ENCODE measurements at places on chromosomes 11 and 22. TPM values are rescaled to one million over a fixed set of nuclear protein-coding genes. Genes with fewer than 3 reads are reported as not detected.

The OR2AG2 gene
- not detected for total RNA-seq

DNA sequence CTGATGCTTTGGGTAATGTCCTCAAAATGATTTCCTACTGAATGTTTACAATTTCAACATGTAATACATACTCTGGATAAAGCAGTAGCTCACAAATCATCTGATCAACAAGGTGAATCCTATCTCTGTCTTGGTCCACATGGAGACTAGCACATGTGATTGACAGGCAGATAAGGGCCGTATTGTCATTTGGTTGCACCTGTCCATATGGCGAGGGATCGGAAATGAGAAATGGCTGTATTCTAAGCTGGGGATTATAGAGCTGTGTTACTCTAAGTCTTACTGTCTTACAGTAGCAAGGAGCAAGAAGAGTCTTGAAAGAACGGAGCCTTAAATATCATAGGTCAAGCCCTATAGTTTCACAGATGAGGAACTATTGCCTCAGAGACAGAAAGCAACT lies 55.7 kb downstream of the APIP start:
- no peaks in the 10 kb centered on the region for H3K4me1 ChIP-seq
- no peaks in the 10 kb centered on the region for H3K36me3 ChIP-seq
- no peak for DNase-seq
- H3K27me3 ChIP-seq: no peaks in the 10 kb centered on the region

The OR52N2 gene
- not detected for total RNA-seq

GRCh38 chr11:45603946-45604682 lies 61.3 kb downstream of the CHST1 start:
- no peaks in the 10 kb centered on the region for H3K4me1 ChIP-seq
- no peak overlapping the region for H3K27ac ChIP-seq
- no peak for DNase-seq
- H3K36me3 ChIP-seq: no peaks in the 10 kb centered on the region
- H3K27me3 ChIP-seq: peaks cover 27% of the 10 kb centered on the region

DNA sequence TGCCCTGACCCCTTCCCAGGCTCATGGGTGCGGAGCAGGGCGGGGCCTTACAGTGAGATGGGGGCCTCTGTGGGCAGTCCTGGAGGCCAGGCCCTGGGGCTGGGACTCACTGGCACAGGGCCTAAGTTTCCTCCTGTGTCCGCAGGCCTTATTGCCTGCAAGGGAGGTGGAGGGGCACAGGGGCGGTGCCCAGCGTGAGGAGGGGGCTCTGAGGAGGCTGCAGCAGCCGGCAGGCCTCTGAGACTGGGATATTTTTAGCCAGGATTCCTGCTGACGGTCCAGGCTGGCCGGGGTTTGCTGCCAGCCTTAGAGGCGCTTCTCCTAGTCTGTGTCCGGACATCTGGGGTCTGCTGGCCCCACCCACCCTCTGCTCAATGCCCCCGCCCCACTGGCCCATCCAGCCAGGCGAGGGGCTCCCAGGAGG lies 5.7 kb upstream of the RTN4R start:
- H3K27me3 ChIP-seq: no peaks in the 10 kb centered on the region
- H3K4me3 ChIP-seq: no peak overlapping the region
- H3K36me3 ChIP-seq: no peaks in the 10 kb centered on the region
- DNase-seq: no peak
- peaks cover under 1% of the 10 kb centered on the region for H3K4me1 ChIP-seq

GRCh38 chr11:8728563-8728962 lies 46.0 kb downstream of the RPL27A start:
- DNase-seq: no peak
- H3K27me3 ChIP-seq: no peaks in the 10 kb centered on the region
- no peaks in the 10 kb centered on the region for H3K36me3 ChIP-seq
- no peak overlapping the region for H3K4me3 ChIP-seq
- H3K27ac ChIP-seq: no peak overlapping the region

- no peak overlapping the region for H3K27ac ChIP-seq
- no peak for DNase-seq
- H3K4me3 ChIP-seq: no peak overlapping the region
- H3K36me3 ChIP-seq: no peaks in the 10 kb centered on the region
- no peaks in the 10 kb centered on the region for H3K27me3 ChIP-seq
Measured at GRCh38 chr11:73228268-73229134, 10.4 kb downstream of the P2RY2 start.

GRCh38 chr11:7572001-7572712 lies 58.4 kb downstream of the PPFIBP2 start:
- H3K36me3 ChIP-seq: peaks cover 15% of the 10 kb centered on the region
- peaks cover 25% of the 10 kb centered on the region for H3K4me1 ChIP-seq
- H3K4me3 ChIP-seq: no peak overlapping the region
- H3K27ac ChIP-seq: no peak overlapping the region
- H3K27me3 ChIP-seq: no peaks in the 10 kb centered on the region

The SESN3 gene
- 18.1 TPM for total RNA-seq

The SLC43A3 gene
- total RNA-seq: 117 TPM

- H3K4me1 ChIP-seq: no peaks in the 10 kb centered on the region
- no peak overlapping the region for H3K27ac ChIP-seq
- H3K36me3 ChIP-seq: no peaks in the 10 kb centered on the region
- H3K4me3 ChIP-seq: no peak overlapping the region
- no peak for DNase-seq
Measured at GRCh38 chr11:59705294-59705693, 8.4 kb downstream of the OR10V1 start.

The MRGPRX3 gene
- not detected for total RNA-seq

DNA sequence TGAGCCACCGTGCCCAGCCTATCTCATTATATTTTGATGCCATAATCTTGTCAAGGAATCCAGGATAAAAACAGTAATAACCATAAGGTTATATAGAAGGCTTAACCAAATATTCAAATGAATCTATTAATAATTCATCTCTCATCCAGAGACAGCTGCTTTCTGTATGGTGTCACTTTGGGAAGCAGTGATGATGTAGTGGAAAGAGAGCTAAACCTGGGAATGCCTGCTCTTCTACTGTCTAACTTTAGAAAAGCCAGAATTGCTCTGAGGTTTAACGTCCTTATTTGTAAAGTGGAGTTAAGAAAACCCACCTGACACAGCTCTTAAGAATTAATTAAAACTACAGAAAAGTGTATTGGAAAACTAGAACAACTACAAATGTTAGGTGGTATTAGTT lies 29.3 kb upstream of the OR10D3 start:
- no peak for DNase-seq
- H3K36me3 ChIP-seq: no peaks in the 10 kb centered on the region
- peaks cover 4% of the 10 kb centered on the region for H3K27me3 ChIP-seq
- no peaks in the 10 kb centered on the region for H3K4me1 ChIP-seq

DNA sequence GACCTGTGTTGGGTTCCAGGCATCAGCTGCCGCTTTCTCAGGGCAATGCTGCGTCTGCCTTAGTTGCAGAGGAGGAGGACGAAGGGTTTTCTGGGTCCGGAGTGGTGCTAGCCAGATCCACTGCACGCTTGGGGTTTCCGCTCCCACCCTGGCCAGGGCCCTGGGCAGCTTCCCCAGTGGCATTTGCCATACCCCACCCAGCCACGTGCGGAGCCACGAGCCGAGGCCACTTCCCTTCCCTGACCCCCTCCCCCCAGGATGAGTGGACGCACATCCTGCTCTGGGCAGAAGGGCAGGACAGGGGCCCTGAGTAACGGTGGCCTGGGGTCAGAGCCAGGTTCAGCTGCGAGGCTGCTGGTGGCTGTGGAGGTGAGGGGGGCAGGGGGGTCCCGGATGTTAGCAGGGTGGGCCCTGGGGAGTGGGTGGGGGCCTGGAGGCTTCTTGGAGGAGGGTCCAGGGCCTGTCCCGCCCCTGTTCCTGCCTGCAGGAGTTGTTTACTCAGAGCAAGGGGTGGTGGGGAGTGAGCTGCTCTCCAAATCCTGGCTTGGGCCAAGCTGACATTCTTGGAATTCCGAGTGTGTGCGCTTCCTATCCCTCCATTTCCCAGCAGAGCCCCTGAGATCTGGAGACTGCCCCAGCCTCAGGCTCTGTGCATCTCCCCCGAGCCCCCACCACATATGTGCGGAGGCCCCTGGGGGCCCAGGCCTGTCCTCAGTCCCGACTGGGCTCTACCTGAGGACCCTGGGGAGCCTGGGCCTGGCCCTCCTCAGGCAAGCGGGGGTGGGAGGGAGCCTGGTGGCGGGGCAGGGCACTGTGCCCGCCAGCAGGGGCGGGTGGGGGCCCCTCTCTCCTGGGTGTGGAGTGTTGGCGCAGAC lies 1.4 kb downstream of the TSPAN4 start:
- H3K4me1 ChIP-seq: peaks cover 32% of the 10 kb centered on the region
- H3K27me3 ChIP-seq: peaks cover 5% of the 10 kb centered on the region
- peak overlapping the region; percentile 66 for H3K4me3 ChIP-seq
- no peak overlapping the region for H3K27ac ChIP-seq
- H3K36me3 ChIP-seq: peaks cover 2% of the 10 kb centered on the region

DNA sequence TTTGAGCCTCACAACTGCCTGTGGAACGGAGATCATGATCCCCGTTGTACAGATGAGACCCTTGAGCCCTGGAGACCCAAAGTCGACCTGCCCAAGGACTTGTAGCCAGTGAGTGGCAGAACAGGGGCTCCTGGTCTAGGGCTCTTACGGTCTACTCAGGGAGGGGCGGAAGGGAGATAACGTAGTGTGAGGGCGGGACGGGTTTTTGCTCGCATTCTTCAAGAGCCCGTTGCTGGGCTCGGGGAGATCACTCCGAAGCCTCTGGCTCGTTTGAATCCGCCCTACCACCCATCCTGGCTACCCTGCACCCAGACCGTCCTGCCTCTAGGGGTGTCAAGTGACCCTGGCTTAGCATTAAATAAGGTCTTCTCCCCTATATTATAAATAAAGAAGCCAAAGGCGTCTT lies 639 bp downstream of the CRY2 start:
- peaks cover 1% of the 10 kb centered on the region for H3K36me3 ChIP-seq
- DNase-seq: peak; percentile 47
- peak overlapping the region; percentile 78 for H3K4me3 ChIP-seq
- no peak overlapping the region for H3K27ac ChIP-seq
- peaks cover 50% of the 10 kb centered on the region for H3K4me1 ChIP-seq
- no peaks in the 10 kb centered on the region for H3K27me3 ChIP-seq

DNA sequence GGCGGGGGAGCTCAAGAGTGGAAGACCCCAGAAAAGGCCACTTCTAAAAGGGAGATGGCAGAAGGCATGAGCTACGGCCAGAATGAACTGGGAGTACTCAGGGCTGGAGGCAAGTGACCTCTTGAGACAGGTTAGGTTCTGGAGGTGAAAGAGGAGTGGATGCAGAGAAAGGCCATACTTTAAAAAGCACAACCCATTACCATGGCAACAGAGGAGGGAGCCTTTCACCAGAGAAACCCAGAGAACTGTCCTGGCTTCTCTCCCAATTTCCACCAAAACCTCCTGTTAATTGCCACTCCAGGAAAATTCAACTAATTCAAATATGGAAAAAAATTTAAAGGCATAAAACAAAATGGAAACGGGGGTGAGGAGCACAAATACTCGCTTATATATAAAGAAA lies 15.8 kb downstream of the A4GALT start:
- peaks cover 2% of the 10 kb centered on the region for H3K27me3 ChIP-seq
- H3K4me1 ChIP-seq: no peaks in the 10 kb centered on the region
- H3K36me3 ChIP-seq: no peaks in the 10 kb centered on the region
- no peak overlapping the region for H3K27ac ChIP-seq
- no peak for DNase-seq
- no peak overlapping the region for H3K4me3 ChIP-seq

- no peaks in the 10 kb centered on the region for H3K36me3 ChIP-seq
- H3K4me1 ChIP-seq: no peaks in the 10 kb centered on the region
Measured at GRCh38 chr11:30488304-30488998, 97.7 kb downstream of the MPPED2 start.

- DNase-seq: no peak
- H3K27ac ChIP-seq: no peak overlapping the region
- no peak overlapping the region for H3K4me3 ChIP-seq
- H3K4me1 ChIP-seq: peaks cover 16% of the 10 kb centered on the region
- no peaks in the 10 kb centered on the region for H3K27me3 ChIP-seq
Measured at GRCh38 chr11:12397931-12398334, 20.6 kb downstream of the PARVA start.

The RBM14 gene
- total RNA-seq: 160 TPM

The C11orf21 gene
- 6.6 TPM for total RNA-seq

- no peak overlapping the region for H3K4me3 ChIP-seq
- peaks cover 35% of the 10 kb centered on the region for H3K4me1 ChIP-seq
- no peak for DNase-seq
- no peaks in the 10 kb centered on the region for H3K36me3 ChIP-seq
- H3K27ac ChIP-seq: no peak overlapping the region
- no peaks in the 10 kb centered on the region for H3K27me3 ChIP-seq
Measured at GRCh38 chr11:85697747-85698146, 11.8 kb upstream of the CCDC89 start.

GRCh38 chr22:39598017-39598965 lies 27.7 kb downstream of the CACNA1I start:
- H3K4me1 ChIP-seq: peaks cover 27% of the 10 kb centered on the region
- no peak overlapping the region for H3K27ac ChIP-seq
- no peak overlapping the region for H3K4me3 ChIP-seq

The PTPN5 gene
- not detected for total RNA-seq

DNA sequence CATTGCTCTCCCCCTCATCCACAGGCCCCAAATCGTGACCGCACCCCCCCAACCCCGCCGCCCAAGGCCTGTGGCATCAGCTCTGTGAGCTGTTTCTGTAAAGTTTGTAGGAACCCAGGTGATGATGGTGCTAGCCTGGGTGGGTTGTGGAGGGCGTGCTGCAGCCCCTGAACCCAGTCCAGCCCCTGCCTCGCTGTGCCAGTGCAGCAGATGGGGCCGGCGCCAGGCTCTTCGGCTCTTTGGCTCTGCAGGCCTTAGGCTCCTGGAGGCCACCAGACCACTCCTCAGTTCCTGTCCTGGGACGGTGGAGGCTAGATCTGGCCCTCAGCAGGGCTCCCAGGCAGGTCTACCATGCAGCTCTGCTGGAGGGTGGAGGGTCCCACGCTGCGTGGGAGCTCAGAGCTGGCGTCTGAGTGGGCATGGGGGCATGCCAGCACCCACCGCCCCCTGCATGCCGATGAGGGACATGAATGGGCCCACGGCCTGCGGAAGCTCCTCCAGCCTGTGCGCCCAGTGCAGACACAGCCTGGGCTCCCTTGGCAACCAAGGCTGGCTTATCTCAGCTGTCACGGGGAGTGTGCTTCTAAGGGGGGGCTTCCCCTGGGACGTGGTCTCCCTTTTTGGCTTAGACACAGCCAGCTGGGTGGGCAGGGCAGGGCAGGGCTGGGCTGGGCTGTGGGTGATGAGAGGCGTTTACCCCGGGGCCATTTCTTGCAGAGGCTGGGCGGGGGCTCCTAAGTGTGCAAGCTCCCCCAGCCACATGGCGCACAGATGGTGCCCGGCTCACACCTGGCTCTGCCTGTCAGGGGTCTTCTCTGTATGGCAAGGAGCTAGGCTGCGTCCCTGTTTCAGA lies 1187.6 kb downstream of the BRD1 start:
- no peak for DNase-seq
- no peaks in the 10 kb centered on the region for H3K27me3 ChIP-seq
- H3K4me3 ChIP-seq: no peak overlapping the region
- peaks cover 14% of the 10 kb centered on the region for H3K4me1 ChIP-seq

The OR2AG1 gene
- total RNA-seq: not detected

GRCh38 chr22:45314054-45314721 lies 4.5 kb downstream of the FAM118A start:
- peaks cover 78% of the 10 kb centered on the region for H3K4me1 ChIP-seq
- H3K36me3 ChIP-seq: peaks cover 6% of the 10 kb centered on the region
- no peaks in the 10 kb centered on the region for H3K27me3 ChIP-seq
- peak overlapping the region; percentile 61 for H3K27ac ChIP-seq

All from activated naive CD4-positive, alpha-beta T cell treated with anti-CD3 and anti-CD28 coated beads for 36 hours (primary cell).